ENCODE measurements at places on chromosomes 13 and 19.

DNA sequence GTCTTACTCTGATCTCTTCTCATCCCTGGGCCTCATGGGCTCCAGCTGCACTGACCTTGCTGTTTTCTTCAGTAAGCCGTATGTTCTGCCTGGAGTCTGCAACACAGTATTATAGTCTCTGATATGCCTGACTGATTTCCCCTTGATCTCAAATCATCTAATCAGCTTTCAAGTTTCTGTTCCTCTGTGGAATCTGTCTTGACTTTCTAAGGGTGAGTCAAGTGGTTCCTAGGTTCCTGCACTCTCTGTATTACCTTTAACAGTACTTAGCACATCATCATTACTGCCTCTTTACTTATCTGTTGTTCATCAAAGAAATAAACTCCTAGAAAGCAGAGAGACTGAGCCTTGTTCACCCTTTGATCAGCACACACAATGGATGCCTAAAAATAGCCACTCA is 350.7 kb downstream of the LMO7 start:
- DNase-seq: no peak

GRCh38 chr13:48580896-48581295 is 48.0 kb upstream of the RCBTB2 start:
- no peak for DNase-seq

- DNase-seq: peak; percentile 63
These were observed 49.5 kb downstream of the CRYL1 start for GRCh38 chr13:20475927-20476691.

- peak; percentile 25 for DNase-seq
These were observed 28.8 kb downstream of the EPN1 start for GRCh38 chr19:55703790-55704215.

GRCh38 chr13:42832341-42833096 is 51.1 kb downstream of the FAM216B start:
- no peak for DNase-seq

DNA sequence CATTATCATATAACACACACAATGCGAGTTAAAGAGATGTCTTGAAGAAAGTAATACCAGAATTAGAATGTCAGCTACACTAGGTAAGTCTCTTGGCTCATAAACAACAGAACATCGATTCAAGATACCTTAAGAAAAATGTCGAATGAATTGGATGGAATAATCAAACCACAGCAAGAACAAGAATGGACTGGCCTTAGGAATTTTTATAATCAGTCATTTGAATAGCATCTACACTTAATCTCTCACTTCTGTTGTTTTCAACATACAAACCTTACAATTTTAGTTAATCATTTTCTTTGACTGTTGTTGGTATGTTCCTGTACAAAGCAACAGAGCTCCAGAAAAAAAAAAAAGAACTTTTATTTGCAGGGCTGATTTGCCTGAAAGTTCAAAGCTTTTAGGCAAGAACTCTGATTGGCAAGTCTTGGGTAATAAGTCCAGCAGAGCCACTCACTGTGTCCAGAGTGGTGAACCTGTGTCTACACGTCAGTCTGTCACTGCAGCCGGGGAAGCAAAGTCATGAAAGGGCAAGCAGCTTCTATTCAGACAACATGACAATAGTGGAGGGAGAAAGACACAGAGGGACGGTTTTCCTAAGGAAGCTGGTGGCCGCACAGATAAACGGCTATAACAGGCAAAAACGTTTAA is 1026.1 kb upstream of the MIR17HG start:
- DNase-seq: no peak

All from stimulated activated CD8-positive, alpha-beta memory T cell treated with anti-CD3 and anti-CD28 coated beads, Interleukin-15, amount 100 ng/mL, for 48 hours (primary cell).